GM23248 (cell line): ENCODE measurements at places on chromosomes 5 and 9. TPM values are rescaled to one million over a fixed set of nuclear protein-coding genes. Genes with fewer than 3 reads are reported as not detected.

DNA sequence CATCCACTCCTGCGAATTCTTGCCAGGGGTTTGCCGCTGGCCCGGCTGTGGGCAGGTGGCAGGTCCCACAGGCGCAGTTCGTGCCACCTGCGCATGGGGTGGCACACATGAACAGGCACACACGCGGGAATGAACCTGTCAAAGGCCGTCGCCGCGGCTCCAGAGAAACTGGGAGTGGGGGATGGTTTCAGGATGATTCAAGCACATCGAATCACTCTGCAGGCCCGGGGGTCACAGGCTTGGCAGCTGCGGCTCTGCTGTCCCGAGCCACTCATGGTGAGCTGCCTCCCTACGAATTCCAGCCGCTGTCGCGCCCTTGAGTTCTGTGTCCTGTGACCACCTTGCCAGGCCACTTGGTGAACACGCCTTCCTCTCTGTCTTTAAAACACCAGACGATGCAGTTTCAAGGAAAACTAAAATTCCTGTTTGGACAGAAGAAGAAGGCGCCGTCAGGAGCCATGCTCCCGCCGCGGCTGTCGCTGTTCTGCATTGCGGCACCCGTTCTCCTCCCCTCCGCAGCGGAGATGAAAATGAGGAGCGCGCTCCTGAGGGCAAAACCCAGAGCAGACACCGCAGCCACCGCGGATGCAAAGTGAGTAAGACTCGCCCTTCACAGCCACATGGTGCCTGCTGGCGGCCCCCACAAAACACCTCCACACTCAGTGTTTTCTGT, 15.4 kb upstream of the EXOC3 start:
- DNase-seq: no peak

DNA sequence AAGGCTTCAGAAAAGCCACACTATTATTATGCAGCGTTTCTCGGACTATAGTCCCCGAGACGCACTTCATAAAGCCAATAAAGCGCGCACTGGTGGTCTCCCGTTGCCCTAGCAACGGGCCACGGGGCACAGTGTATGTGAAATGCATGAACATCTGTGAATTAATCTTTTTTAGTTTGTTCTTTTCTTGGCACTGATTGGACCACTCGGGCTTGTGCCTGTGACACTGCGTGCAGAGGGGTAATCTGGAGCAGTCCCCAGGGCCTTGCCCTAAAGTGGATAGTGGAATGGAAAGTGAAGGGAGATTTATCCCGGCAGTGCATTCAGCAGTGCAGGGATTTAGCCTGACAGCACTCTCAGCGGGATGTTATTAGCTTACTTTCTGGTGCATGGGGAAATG, 92.1 kb downstream of the TLE4 start:
- peak; percentile 52 for DNase-seq

GRCh38 chr5:170495825-170496661, 7.8 kb upstream of the KCNIP1 start:
- DNase-seq: no peak

DNA sequence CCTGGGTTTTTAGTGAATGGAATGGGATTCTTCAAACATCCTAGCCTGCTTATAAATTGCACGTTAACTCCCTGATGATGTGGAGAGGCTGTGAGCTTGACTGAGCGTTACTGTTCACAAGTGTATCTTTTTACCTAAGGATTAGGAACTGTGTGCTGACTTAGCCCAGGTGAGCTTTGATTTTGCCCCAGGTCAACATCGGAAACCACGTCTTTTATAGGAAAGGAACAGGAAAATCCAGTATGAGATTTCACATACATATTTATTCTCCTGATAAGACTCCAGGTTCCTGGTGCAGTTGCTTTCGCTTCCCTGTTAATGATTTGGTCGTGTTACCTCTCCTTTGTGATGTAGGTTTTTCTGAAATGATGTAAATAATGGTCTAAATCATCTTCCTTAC, 103.2 kb upstream of the BASP1 start:
- DNase-seq: no peak

- DNase-seq: no peak
Measured at GRCh38 chr5:174567506-174568141, 156.8 kb upstream of the MSX2 start.

The TAS2R1 gene
- not detected in 2 replicates for total RNA-seq

DNA sequence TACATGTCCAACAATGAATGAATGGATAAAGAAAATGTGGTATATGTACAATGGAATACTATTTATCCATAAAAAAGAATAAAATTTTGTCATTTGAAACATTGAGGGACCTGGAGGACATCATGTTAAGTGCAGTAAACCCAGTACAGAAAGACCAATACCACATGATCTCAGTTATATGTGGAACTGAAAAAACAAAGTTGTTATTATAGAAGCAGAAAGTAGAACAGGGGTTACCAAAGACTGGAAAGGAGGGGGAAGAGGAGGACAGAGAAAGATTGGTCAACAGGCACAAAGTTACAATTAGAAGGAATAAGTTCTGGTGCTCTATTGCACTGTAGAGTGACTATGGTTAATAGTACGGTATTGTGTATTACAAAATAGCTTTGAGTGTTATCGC, 233.8 kb downstream of the SEMA6A start:
- DNase-seq: no peak

DNA sequence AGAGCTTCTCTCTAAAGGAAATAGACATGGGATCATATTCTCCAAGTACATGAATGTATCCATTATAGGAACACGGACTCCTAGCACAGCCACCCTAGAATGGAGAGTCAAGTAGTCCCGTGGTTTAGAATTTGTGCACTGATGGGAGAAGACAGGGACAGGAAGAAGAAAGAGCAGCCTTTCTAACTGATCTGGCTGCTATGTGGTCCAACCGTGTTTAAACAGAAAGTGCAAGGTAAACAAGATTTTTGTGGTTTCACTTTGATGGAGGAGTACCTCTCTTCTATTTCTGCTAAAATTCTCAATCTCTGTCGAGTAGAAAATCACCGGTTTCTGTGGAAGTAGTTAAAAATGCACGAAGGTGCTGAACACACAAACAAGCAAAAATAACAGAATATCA, 171.3 kb downstream of the ST8SIA4 start:
- DNase-seq: no peak

DNA sequence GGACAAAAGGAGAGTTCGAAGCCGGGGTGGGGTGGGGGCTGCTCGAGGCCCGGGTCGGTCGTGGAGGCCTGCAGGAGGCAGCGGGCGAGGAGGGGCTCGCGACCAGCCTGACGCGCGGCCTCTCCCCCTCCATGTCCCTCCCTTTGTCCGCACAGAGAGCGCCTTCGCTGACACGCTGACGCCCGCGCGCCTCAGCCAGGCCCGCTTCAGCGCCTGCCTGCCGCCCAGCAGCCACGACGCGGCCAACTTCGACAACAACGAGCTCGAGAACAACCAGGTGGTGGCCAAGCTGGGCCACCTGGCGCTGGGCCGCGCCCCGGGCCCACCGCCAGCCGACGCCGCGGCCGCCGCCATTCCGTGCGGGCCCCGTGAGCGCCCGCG, 42.2 kb downstream of the NEURL1B start:
- no peak for DNase-seq

The SH3RF2 gene
- not detected in 2 replicates for total RNA-seq

GRCh38 chr5:62762503-62762902, 183.9 kb downstream of the LRRC70 start:
- DNase-seq: no peak

DNA sequence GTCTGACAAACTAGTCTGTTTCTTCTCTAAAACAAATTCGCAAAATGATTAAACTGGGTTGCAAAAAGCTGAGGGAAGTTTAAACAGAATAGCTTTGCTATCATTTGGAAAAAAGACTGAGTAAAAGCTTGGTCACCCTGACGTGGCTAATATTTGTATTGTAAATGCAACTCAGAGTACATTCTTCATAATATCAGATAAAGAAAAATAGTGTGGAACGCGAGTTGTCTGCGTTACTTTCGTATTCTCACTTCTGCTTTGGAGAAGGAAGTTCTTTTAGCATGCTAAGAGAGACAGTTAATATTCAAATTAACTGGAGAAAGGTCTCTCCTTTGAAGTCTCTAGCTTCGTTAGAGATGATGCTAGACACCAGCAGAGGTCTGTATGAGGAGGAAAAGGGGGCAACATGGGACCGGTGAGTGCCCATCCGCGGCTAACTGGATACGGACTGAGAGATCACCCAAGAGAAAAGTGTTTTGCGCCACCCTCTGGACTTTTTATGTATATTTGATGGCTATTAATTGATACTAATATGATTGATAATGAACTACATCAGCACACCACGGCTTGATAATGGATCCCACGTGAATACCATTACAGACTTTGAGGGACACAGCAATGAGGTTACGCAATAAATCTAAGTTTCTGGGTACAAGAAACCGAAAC, 2.9 kb upstream of the CNTRL start:
- peak; percentile 79 for DNase-seq

The GPX8 gene
- 233 and 241 TPM in 2 replicates for total RNA-seq

DNA sequence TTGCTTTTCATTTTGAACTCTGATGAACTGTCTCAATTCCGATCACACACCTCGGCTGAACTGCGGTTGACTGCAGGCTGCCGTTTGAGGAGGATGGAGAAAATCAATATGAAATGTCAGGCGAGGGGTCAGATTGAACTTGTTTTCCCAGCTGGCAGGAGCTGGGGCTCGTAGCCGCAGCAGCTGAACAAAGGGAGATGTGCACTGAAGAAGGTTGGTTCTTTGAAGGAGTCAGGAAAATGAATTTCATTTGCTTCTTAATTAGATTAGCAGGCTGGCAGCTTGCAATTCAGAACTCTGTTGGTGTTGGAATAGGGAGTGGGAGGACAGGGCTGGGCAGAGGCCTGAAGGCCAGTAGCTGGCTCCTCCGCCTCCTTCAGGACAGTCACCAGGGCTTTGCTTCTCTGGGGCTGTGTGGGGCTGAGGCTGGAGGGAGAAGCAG, 117.4 kb upstream of the GPR151 start:
- no peak for DNase-seq

DNA sequence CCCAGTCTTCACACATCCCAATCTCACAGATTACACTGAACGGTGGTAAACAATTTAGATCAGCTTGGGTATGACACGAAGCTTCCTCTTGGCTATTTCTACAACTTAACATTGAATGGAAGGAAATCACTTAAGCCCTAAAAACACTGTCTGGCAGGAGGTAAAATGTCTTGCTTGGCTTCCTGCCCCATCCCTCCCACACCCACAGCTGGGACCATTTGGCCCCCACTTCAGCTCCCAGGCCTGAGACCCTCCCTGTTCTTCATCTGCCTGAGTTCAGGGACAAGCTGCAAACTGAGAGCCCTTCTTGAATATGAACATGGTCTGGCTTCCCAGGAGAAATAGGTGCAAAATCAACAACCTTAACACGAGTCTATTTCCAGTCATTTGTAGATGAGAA, 3.4 kb upstream of the COL15A1 start:
- DNase-seq: no peak

GRCh38 chr5:111856876-111857466, 100.0 kb upstream of the NREP start:
- no peak for DNase-seq

- DNase-seq: no peak
Measured at GRCh38 chr5:88483964-88484672, 215.5 kb upstream of the TMEM161B start.

- DNase-seq: no peak
Measured at GRCh38 chr5:53355316-53355715, 125.1 kb upstream of the FST start.

DNA sequence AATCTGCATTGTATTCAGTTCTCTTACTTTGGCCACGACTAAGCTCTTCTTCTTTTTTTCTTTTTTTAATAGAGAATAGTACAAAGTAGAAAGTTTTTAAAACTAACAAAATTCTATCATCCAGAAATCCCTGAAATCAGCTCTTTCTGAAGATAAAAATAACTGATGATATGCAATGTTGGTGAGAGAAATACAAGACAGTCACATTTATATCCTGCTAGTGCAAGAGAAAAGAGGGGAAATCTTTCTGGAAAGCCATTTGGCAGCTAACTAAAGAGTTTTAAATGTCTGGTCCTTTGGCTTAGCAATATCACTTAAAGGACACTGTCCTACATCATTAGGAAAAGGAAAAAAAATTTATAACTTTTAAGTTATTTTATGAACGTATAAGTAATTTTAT, 27.0 kb upstream of the FREM1 start:
- no peak for DNase-seq

The PROB1 gene
- total RNA-seq: 1.6 and 2.3 TPM in 2 replicates

DNA sequence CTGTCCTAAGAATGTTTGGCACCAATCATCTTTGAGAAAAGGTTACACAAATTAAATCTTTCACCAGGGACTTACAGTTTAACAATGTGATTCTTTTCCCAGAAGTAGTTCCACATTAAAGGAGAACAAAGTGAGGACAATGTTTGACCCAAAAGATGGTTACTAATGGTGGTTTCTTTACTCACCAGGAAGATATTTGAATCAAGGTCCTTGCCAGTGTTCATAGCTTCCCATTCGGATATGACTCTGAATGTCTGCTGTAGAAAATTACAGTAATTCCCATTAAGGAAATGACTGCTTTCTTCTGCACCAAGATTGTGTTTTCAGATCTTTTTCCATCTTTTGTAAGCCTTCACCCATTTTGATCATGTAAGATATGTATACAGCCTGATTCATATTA, 114.6 kb upstream of the ADAMTSL1 start:
- peak; percentile 90 for DNase-seq

GRCh38 chr9:31336386-31336785, 1048.1 kb upstream of the ACO1 start:
- DNase-seq: no peak

The FSD1L gene
- 1.3 and 2.7 TPM in 2 replicates for total RNA-seq

The ACOT12 gene
- total RNA-seq: not detected in 2 replicates

The GRM6 gene
- not detected in 2 replicates for total RNA-seq

The SLC36A3 gene
- total RNA-seq: not detected in 2 replicates

The ALDOB gene
- not detected in 2 replicates for total RNA-seq

DNA sequence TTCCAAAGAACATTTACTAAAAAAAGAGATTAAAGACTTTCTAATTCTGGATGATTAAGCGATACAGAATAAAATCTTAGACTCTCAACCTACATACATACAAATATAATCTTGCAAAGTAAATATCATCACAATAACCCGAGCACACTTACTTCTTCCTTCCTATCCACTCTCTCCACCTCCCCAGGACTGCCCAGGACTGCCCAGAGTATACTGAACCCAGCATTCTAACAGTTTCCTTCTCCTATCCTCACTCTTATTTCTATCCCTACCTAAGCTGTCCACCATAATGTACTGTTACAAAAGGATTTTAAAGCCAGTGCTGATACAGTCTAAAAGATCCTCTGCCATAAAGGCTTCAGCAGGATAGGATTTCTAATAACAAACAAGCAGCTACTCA, 413.3 kb upstream of the POU5F2 start:
- DNase-seq: no peak

The SURF1 gene
- 27.7 and 29.1 TPM in 2 replicates for total RNA-seq

The C9 gene
- total RNA-seq: not detected in 2 replicates

The SPATA31D4 gene
- not detected in 2 replicates for total RNA-seq

DNA sequence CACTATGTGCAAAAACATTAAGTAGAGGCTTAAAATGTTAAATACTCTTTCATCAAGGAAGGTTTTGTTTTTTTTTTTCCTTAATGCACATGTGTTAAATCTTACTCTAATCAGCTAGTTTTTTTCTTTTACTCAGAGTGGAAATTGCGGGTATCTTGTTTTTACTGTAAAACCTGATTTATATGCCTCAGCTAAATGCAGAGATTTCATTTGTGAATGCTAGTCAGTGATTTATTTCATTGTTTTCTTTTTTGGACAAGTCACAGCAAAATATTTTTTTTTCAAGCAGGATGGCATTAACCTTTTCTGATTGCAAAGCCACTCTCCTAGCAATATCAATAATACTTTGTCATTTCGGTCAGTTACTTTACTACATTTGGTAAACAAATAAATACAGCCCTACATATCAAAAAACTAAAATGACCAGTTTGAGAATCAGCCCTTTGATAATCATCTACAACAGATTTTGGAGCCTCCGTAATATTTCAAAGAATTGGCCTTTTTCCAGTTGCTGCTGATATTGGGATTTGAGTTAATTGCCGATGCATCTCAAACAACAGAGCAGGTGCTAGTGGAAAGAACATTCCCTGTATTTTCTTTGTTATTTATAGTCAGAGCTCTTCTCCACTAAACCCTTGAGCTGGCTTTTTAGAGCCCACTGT, 579.2 kb upstream of the ZNF608 start:
- no peak for DNase-seq
